Activated naive CD8-positive, alpha-beta T cell treated with anti-CD3 and anti-CD28 coated beads, Interleukin-2, amount 50 U/mL, for 24 hours (primary cell): ENCODE measurements at places on chromosomes 11 and 22.
A peak's percentile ranks its signal among the peaks of the same experiment; 100 is the strongest.

GRCh38 chr22:37199760-37200108 is 11.7 kb upstream of the C1QTNF6 start:
- peak overlapping the region; percentile 94 for H3K27ac ChIP-seq
- H3K4me3 ChIP-seq: peak overlapping the region; percentile 85
- H3K36me3 ChIP-seq: peaks cover 1% of the 10 kb centered on the region
- DNase-seq: no peak
- peaks cover 43% of the 10 kb centered on the region for H3K4me1 ChIP-seq
- no peaks in the 10 kb centered on the region for H3K27me3 ChIP-seq

DNA sequence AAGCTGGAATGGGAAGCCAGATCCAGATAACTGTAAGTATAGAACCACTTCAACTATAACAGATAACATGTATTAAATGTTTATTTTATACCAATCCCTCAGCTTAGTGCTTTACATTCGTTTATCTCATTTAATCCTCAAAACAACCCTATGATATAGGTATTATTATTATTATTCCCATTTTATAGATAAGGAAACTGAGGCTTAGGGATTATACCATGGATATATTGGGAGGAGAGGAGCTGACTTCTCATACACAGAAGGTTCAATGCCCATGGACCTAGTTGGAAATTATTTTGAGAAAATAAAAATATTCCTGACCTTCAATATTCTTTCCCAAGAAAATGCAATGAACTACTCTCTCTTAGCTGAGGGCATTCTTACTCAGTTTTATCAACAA is 140.4 kb upstream of the C11orf58 start:
- peaks cover 30% of the 10 kb centered on the region for H3K27me3 ChIP-seq
- DNase-seq: no peak
- H3K27ac ChIP-seq: no peak overlapping the region
- no peak overlapping the region for H3K4me3 ChIP-seq

DNA sequence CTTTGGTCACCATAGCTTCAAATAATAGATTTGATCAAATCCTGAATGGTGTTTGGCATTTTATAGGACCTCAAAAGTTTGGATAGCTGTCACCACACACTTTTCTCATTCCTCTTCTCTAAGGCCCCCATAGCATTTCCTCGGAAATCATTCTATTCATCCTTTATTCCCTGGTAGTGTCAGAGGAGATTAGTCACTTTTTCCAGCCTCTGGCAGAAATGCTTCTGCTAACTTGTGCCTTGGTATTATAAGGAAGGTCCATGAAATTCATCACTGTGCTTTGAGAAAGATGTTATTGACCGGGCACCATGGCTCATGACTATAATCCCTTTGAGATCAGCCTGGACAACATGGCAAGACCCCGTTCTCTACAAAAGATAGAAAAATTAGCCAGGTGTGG is 19.7 kb upstream of the NUP160 start:
- H3K27me3 ChIP-seq: no peaks in the 10 kb centered on the region
- H3K4me1 ChIP-seq: peaks cover 31% of the 10 kb centered on the region
- H3K36me3 ChIP-seq: no peaks in the 10 kb centered on the region
- H3K27ac ChIP-seq: no peak overlapping the region
- DNase-seq: no peak

DNA sequence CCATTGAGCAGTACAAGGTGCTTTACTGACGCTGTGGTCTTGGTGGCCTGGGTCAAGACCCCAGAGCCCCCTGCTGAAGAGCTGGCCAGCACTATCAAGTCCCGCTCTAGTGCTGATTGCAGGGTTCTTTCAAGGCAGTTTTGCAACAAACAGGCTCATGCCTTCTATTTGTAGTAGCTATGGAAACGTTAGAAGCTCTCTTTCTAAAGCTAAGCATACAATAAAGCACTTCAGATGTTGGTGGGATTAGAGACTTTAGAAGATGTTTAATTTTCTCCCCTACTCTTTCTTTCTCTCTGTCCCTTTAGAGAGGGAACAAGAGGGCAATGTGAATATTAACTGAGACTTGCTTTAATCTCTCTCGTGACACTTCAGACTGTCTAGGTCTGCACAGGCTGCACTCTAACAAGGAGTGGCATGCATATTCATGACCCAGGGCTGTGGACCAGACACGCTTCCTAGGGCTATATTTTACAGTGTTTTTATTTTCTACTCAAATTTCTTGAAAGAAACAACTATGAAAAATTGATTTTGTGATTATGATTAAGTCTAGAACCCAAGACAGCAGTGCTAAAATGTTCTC is 138.6 kb downstream of the WNT7B start:
- no peaks in the 10 kb centered on the region for H3K27me3 ChIP-seq
- DNase-seq: no peak
- H3K4me1 ChIP-seq: peaks cover 1% of the 10 kb centered on the region

- H3K36me3 ChIP-seq: no peaks in the 10 kb centered on the region
- no peak overlapping the region for H3K27ac ChIP-seq
- no peak for DNase-seq
- peaks cover 12% of the 10 kb centered on the region for H3K27me3 ChIP-seq
- no peak overlapping the region for H3K4me3 ChIP-seq
These were observed 888.0 kb downstream of the BRD1 start for GRCh38 chr22:48939441-48940265.

- no peak for DNase-seq
- H3K4me3 ChIP-seq: no peak overlapping the region
- no peak overlapping the region for H3K27ac ChIP-seq
- peaks cover 16% of the 10 kb centered on the region for H3K36me3 ChIP-seq
- no peaks in the 10 kb centered on the region for H3K27me3 ChIP-seq
- H3K4me1 ChIP-seq: peaks cover 2% of the 10 kb centered on the region
These were observed 13.1 kb downstream of the SLC43A1 start for GRCh38 chr11:57502376-57502775.

DNA sequence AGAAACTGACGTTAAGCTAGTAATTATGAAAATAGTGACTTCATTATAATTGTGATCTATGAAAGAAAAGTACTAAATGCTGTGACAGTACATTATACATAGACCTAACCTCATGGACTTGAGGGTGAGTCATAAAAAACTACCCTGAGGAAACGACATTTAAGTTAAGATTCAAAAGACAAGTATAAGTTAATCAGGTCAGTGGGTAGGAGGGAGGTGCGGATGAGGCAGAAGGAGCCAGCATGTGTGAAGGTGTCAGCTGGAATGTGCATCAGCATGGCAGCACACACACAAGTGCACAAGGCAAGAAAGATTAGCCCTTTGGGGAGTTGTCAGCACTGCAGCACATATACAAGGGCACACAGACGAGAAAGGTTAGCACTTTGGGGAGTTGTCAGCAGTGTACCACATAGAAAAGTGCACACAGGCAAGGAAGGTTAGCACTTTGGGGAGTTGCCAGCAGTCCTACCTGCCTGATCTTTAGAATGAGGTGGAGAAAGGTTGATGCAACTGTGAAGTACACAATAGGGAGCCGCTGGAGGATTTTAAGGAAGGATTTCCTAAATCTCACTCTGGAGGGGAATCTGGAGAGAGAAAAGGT is 31.6 kb upstream of the CAVIN3 start:
- no peaks in the 10 kb centered on the region for H3K27me3 ChIP-seq
- H3K4me3 ChIP-seq: peak overlapping the region; percentile 1
- H3K4me1 ChIP-seq: peaks cover 37% of the 10 kb centered on the region
- H3K27ac ChIP-seq: peak overlapping the region; percentile 55
- no peaks in the 10 kb centered on the region for H3K36me3 ChIP-seq
- peak; percentile 39 for DNase-seq

DNA sequence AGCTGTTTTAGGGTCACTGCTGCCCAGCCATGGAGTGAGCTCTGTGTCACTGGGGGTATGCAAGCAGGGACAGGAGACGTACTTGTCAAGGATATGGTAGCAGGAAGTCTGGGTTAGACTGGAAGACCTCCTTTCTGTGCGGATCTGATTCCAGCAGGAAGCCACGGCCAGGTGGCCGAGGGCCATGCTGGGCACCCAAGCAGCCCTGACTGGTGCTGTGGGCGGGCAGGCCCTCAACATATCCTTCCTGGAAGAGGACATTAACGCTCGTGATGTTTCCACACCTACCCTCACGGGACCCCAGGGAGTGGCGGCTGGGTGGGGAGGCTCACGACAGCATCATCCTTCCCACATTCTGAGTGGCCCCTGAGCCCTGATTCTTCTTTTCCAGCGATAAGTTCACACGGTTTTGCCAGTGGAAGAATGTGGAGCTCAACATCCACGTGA is 8.7 kb upstream of the ANKRD13D start:
- peak overlapping the region; percentile 83 for H3K27ac ChIP-seq
- H3K4me3 ChIP-seq: no peak overlapping the region
- DNase-seq: no peak

- no peak for DNase-seq
- no peak overlapping the region for H3K27ac ChIP-seq
- no peaks in the 10 kb centered on the region for H3K4me1 ChIP-seq
- H3K27me3 ChIP-seq: peaks cover 8% of the 10 kb centered on the region
These were observed 150.5 kb upstream of the NAV2 start for GRCh38 chr11:19562156-19562555.

DNA sequence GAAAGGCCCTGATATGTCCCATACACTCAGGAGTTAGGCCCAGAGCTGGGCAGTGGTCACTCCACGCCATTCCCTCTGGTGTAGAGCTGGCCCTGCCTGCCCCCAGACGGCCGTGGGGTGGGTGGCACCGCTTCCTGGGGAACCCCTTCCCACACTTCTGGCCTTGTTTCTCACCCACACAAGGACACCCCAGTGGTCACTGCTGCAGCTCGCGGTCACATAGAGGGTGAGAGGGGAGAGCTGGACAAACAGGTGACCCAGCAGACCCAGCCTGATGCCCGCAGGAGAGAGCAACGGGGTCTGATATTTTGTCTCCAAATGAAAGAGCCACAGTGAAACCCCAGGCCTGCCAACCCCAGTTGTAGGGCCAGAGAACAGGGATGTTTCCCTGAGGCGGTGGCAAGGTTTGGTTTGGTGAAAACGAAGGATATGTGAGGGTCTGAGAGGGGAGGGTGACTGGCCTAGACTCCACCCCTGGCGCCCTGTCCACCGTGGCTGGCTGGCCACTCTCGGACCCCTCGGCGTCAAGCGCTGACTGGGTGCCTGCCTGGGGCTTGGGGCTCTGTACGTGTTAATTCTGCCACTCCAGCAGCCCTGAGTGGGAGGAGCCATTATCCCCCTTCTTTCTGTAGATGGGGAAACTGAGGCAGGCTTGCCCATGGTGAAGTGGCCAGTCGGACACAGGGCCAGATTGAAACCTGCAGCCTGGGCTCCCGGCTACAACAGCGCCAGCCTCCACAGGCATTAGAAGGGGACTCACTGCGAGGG is 71.0 kb upstream of the PPARA start:
- peaks cover 2% of the 10 kb centered on the region for H3K36me3 ChIP-seq
- H3K4me1 ChIP-seq: peaks cover 12% of the 10 kb centered on the region

GRCh38 chr11:31792036-31792435 is 19.1 kb downstream of the PAX6 start:
- peaks cover 44% of the 10 kb centered on the region for H3K27me3 ChIP-seq
- H3K4me3 ChIP-seq: no peak overlapping the region
- DNase-seq: no peak
- no peaks in the 10 kb centered on the region for H3K4me1 ChIP-seq

GRCh38 chr11:57368106-57368844 is 12.7 kb downstream of the PRG3 start:
- H3K4me1 ChIP-seq: no peaks in the 10 kb centered on the region
- H3K27me3 ChIP-seq: no peaks in the 10 kb centered on the region
- no peak for DNase-seq
- H3K36me3 ChIP-seq: no peaks in the 10 kb centered on the region
- no peak overlapping the region for H3K27ac ChIP-seq

GRCh38 chr11:46555267-46556054 is 38.4 kb downstream of the AMBRA1 start:
- no peaks in the 10 kb centered on the region for H3K27me3 ChIP-seq
- DNase-seq: no peak
- peak overlapping the region; percentile 1 for H3K27ac ChIP-seq
- H3K36me3 ChIP-seq: peaks cover 3% of the 10 kb centered on the region
- H3K4me1 ChIP-seq: peaks cover 55% of the 10 kb centered on the region
- no peak overlapping the region for H3K4me3 ChIP-seq
